Fibroblast of upper back skin (primary cell): ENCODE measurements at places on chromosomes 16 and 17.

GRCh38 chr16:6888531-6888930 lies 444.1 kb upstream of the RBFOX1 start:
- DNase-seq = no peak

GRCh38 chr16:57695680-57696069 lies 1.1 kb downstream of the DRC7 start:
- no peak for DNase-seq

GRCh38 chr17:48551596-48552465 lies 6.9 kb upstream of the HOXB2 start:
- no peak for DNase-seq

DNA sequence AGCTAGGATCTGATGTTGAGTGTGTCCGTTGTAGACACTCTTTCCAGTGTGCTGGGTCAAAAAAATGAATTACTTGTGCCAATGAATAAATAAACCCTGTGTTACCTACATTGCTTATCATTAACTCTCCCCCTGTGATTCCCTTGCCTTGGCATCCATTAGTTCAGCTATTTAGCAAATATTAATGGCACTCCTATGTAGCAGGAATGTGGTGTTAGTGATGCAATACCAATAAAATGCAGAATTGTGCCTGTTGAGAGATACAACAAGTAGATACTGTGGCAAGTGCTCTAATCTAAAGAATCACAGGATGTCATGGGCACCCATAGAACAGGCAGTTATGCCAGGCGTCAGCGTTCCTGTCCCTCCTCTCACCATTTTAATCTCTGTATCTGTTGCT lies 343.2 kb downstream of the PMP22 start:
- DNase-seq = peak; percentile 20

DNA sequence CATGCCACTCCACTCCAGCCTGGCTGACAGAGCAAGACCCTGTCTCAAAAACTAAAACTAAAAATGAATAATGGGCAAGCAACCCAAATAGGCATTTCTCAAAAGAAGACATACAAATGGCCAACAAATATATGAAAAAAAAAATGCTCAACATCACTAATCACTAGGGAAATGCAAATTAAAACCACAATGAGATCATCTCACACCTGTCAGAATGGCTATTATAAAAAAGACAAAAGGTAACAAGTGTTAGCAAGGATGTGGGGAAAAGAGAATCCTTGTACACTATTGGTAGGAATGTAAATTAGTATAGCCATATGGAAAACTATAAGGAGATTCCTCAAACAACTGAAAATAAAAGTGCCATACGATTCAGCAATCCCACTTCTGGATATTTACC lies 7.1 kb upstream of the ERCC4 start:
- DNase-seq = no peak

DNA sequence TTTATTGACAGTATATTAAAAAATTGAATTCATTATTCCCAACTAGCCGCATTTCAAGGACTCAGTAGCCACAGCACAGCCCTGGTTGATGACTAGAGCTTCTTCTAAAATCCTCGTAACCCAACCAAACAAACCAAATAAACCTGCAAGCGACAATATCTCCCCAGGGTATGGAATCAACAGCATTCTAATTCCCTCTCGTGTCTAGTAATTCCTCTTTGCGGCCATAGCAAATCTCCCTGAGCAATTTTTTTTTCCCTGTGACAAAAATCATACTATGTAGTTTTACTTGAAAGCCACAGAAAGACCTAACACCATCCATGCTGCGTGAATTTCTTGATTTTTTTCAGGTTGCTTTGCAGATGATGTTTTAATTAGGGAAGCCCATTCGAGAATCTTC lies 143.4 kb upstream of the MYOCD start:
- DNase-seq = no peak

DNA sequence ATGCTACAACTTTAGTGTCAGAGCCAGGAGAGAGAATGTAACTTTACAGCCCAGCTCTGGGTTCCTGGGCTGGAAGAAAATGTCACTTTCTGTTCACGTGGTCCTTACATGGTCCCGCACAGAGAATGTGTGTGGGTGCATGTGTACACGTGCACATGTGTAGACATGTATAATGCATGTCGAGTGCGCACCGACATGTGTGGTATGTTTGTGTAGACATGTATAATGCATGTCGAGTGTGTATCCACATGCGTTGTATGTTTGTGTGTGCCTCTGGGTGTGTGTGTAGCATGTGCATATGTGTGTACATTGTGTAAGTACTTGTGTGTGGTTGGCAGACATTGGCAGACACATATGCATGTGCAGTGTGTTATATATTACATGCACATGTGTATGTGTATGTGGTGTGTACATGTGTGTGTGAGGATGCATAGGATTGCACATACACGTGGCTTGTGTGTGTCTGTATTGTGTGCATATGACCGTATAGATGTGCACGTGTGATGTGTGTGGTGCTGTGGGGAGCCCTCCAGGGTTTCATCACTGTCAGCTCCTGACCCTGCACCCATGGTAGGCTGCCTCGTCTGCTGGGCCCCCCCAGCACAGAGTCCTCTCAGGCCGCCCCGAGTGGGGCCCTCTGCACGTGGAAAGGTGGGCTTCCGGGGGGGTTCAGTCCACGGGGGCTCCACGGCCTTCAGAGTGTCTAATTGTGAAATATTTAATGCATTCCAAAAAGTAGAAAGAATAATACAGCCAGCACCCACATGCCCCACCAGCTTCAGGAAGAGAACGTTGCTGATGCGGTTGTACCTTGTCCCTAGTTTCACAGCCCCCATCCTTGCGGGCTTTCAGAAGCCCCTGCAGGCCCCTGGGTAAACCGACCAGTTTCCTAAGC lies 214.2 kb upstream of the GSE1 start:
- no peak for DNase-seq

- no peak for DNase-seq
These were observed 2.0 kb upstream of the PCTP start for GRCh38 chr17:55748841-55749240.

DNA sequence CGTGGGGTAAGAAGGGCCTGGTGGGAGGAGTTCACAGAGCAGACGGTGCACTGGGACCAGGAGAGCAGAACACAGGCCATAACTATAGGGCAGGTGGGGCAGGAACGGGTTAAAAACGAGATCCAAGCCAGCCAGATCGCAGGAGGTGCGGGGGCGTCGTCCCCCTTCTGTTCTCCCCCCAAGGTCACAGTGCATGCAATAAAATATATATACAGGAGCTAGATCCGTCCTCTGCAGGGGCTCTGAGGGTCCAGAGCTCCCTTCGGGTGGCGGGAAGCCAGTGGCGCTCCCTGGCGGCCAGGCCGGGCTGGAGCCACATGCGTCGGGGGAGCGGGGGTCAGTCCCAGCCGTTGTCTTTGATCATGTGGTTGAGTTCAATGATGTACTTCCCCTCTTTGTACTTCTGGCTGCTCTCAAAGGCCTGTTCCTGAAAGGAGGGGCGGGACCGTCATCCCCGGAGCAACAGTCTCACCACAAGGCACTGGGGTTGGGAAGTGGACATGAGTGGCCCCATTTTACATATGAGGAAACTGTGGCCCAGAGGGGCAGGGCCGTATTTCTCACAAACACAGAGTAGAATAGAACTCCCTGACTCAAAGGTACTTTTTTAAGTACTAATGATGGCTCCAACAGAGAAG lies 768 bp upstream of the TBX6 start:
- peak; percentile 51 for DNase-seq

GRCh38 chr16:80323187-80323807 lies 217.5 kb upstream of the DYNLRB2 start:
- no peak for DNase-seq

- peak; percentile 44 for DNase-seq
These were observed 754 bp upstream of the SLFN11 start for GRCh38 chr17:35373984-35374765.

DNA sequence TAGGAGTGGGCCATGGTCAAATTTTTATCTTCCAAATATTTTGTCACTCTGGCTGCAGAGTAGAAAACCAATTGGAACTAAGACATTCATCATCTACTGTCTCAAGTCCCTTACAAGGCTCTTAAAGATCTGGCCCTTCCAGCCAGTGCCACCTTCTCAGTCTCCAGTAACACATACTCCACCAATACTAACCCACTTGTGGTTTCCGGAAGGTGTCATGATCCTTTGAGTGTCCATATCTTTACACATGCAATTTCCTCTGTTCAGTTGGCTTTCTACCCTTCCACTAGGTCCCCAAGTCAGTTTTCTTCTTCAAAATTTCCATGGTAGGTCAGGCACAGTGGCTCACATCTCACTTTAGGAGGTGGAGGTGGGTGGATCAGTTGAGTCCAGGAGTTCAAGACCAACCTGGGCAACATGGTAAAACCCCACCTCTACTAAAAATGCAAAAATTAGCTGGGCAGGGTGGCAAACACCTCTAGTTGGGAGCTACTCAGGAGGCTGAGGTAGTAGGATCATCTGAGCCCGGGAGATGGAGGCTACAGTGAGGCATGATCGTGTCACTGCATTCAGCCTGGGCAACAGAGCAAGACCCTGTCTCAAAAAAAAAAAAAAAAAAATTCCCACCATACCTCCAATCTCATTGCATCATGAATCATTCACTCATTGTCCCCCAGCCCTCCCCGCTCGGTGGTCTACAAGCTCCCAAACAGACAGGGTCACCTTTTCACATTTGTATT lies 6.0 kb upstream of the GRB2 start:
- DNase-seq = no peak

DNA sequence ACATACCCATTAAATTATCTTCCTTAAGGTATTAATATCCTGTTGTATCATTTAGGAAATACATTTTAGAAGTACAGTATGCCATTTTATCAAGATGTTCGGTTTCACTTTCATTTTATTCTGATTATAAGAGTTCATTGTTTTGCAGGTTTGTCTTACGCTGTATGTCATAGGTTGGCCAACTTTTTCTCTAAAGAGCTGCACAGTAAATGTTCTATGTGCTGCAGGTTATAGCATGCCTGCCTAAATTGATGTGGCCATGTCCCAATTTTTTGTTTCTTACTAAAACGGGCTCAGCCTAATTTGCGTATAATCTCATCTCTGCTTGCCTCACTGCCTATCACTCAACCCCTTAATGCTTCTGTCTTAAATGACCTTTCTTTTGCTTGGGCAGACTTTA lies 126.4 kb downstream of the USP22 start:
- DNase-seq = no peak

DNA sequence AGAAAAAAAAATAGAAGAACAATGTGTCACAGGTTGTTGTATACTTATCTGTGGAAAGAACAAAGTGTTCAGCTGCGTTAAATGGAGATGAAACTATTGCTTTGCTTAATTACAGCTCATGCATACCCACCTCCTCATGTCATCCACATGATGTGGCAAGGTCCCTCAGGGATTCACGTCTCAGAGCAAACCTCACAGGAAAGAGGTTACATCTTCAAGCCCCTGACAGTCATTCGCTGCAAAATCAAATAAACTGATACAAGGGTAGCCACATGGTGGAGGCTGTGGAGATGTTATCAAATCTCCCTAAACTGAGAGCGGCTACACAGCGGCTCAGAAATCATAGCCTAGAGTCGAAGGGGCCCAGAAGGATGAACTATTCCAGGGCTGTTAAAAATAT lies 21.1 kb downstream of the GINS3 start:
- no peak for DNase-seq

DNA sequence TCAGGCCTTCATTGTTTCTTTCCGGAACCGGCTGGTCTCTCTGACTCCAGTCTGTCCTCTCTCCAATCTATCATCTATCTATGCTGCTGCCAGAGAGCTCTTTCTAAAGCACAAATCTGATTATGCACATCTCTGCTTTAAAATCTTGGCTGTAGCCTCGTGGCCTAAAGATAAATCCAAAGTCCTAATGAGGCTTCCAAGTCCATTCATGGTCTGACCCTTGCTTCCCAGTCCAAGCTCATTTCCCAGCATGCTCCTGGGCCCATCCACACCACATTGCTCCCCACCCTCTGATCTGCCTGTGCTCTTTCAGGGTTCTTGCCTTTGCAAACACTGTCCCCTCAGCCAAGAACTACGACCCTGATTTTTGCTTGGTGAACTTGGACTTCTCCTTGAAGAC lies 21.5 kb upstream of the PHB1 start:
- no peak for DNase-seq

DNA sequence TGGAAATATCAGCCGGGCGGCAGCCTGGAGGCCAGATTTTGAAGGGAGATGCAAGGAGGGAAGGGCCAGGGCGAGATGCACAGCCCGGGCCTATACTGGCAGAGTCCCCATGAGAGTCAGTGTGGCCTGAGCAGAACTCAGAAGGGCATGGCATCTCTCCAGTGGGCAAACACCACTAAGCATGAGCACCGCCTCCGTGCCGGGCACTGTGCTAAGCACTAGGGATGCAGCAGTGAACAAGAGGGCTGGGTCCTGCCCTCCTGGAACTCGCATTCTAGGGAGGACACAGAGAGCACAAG lies 33.5 kb downstream of the TK2 start:
- DNase-seq = no peak

DNA sequence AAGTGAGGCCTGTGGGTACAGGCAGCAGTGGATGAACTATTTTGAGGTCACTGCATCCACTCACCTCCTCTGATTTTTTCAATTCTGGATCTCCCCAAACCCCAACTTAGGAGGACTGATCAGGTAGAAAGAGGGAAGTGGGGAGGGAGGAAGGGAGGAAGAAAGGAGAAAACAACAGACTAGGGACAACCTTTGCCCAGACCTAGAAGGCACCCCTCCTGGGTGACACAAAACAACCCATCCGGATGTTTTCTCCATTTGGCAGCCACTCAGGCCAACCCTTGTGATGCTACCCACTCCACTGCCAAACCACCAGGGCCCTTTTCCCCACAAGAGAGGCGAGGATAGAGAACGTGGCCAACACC lies 2.7 kb downstream of the ORMDL3 start:
- DNase-seq = no peak

GRCh38 chr16:1217526-1217925 lies 7.5 kb downstream of the TPSG1 start:
- no peak for DNase-seq

- no peak for DNase-seq
These were observed 8.7 kb downstream of the OGFOD1 start for GRCh38 chr16:56460101-56460500.

DNA sequence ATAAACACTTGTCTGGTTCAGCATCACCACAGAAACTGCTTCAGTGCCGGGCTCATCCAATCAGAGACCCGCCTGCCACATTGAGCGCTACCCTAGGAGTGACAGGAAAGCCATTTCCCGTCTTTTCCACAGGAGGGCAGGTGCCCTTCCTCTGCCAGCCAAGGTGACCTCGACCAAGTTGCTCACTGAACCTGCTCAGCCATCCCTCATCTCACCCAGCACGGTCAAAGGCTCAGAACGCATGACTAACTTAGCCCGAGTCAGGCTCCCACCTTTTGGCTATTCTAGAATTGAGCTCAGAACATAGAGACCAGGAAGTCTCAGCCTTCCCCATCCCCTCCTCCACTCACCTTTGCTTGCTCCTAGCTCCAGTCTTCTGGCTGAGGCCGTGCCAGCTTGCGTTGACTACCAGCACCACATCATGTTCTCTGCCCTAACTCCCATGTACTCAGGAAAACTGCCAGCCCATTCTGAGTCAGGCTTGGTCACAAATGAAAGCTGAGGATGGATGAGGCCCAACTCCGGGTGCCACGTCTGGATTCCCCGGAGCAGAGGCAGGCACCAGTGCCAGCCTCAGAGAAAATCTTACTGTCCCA lies 15.6 kb downstream of the MRPS23 start:
- DNase-seq = no peak
